HCT116 (cell line): ENCODE measurements at places on chromosomes 6 and 20. TPM values are rescaled to one million over a fixed set of nuclear protein-coding genes. Genes with fewer than 3 reads are reported as not detected.

GRCh38 chr20:52365688-52366087 lies 174.1 kb upstream of the ZFP64 start:
- no peak for DNase-seq

- no peak for DNase-seq
Measured at GRCh38 chr6:144211160-144211559, 60.8 kb downstream of the STX11 start.

- DNase-seq = no peak
Measured at GRCh38 chr6:139114746-139115145, 20.1 kb upstream of the HECA start.

GRCh38 chr20:38126146-38126921 lies 38.7 kb downstream of the TGM2 start:
- no peak for DNase-seq

GRCh38 chr6:52363228-52363867 lies 1.4 kb downstream of the PAQR8 start:
- no peak for DNase-seq

DNA sequence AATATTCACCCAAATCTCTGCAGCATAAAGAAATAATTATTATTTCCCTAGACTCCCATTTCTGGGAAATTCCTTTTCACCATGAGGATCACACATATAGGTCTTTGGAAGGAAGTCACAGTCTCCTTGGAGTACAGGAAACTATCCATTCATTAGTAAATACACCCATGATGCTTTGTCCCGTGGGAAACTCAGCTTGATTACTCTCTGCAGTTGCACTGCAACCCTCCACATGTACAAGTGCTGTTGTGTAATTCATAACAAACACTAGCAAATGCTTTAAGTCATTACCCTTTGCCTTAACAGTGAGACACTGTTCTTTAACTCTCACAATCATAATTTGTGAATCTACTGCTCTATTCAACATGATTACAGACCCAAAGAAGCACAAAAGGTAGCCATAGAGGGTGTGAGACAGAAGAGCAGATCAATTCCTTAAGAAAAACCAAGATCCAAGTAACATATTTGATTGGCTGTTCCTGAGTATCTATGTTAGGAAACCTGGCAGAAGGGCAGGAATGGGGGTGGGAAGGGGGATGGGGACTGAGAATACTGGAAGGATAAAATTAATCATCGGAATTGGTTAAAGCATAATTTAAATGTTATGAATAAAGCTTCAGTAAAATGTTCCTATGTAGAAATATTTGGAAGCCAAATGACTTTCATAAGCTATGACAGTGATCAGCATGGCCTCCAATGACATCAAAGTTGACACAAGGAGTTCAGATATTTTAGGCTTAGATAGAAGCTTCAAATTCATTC lies 268.0 kb downstream of the HACE1 start:
- no peak for DNase-seq

The GRM1 gene
- total RNA-seq = not detected
